Hematopoietic multipotent progenitor cell treated with erythropoietin and hydrocortisone succinate and interleukin-3 and kit ligand, for 17 days (in vitro differentiated cells): ENCODE measurements at places on chromosomes 7 and 10.

- DNase-seq, result no peak
Observed at GRCh38 chr7:104677587-104677986, 336.4 kb upstream of the KMT2E start.

DNA sequence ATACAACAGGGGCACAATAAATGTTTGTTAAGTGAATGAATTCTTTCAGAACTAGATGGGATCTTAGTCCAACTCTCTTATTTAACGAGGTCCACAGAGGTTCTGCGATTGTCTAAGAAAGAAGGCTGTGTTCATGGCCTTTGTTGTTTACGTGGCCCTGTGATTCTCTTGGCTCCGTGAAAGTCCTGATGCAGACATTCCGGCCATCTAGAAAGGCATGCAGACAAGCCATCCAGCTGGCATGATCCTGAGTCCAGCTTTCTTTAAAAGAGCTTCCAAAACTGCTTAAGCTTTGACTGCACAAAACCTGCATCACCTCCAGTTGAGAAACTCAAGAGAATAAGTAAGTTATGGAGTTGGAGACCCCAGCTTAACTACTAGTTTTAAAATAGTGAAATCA lies 26.0 kb downstream of the EGFR start:
- DNase-seq, result no peak

DNA sequence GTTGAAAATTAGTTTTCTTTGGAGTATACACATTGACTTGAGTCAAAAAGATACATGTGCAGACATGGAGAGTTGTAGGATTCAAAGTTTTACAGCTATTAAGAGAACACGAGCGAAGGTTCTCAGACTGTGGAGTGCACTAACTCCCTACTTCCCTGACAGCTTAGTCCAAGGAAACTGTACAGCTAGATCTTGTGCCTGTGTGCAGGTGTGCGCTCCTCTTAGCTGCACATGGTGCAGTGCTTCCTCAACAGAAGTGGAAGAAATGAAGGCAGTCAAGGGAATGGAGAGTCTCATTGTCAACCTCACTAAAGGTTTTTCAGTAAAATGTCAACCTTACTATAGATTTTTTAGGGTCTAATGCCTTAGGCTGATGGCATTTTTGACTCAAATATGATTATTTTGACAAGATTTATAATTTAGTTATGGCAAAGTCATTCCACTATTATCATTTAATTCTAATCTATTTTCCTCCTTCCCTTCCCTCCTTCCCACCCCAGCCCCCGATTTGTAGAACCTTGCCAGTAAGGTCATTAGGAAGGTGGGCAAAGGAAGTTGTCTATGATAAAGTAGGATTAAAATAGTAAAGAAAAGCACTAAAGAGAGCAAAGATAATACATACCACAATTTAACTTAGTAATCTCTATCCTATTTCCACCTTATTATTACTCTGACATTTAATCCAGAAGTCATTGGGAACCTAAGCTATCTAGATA lies 13.6 kb downstream of the PDK4 start:
- no peak for DNase-seq

- no peak for DNase-seq
Observed at GRCh38 chr7:115241151-115241550, 319.3 kb downstream of the MDFIC start.

- no peak for DNase-seq
Observed at GRCh38 chr10:126565441-126565840, 105.1 kb downstream of the C10orf90 start.

GRCh38 chr10:10528563-10528910 lies 489.1 kb upstream of the CELF2 start:
- no peak for DNase-seq

DNA sequence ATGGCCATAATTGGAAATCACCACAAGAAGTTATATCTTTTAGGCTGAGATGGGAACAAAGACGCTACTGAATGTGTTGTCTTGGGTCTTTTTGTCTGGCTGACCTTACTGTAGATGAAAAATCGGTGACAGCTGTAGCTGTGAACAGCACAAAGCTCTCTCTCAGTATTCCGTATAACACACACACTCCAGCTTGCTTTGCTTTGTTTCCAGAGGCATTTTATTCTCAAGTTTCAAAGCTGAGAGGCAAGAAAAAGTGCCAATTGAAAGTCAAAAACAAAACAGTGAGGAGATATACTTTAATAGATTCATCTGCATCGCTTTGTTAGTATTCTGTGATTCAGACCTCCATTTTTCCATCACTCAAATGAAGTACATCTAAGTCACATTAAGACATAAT lies 39.6 kb upstream of the CABCOCO1 start:
- DNase-seq, result no peak

GRCh38 chr7:71753956-71754664 lies 622.2 kb downstream of the GALNT17 start:
- DNase-seq, result no peak
